ENCODE measurements at places on chromosomes 3 and 15. TPM values are rescaled to one million over a fixed set of nuclear protein-coding genes. Genes with fewer than 3 reads are reported as not detected.
A peak's percentile ranks its signal among the peaks of the same experiment; 100 is the strongest.

DNA sequence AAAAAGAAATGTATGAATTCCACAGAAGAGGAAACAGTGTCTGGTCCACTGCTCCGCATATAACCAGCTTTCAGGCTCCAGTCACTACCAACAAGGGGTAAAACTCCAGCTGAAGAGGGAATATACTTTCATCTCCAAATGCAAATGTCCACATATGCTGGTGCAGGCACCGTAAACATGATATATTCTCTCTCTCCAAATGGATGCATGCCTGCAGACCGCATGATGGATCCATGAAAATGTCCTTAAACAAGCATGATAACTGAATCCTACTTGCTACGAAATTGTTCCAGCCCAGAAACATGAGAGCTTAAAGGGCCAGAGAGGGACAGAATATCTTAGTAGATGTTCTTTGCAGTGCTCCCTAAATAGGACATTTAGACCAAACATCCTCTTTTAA, 150.3 kb upstream of the FEZF2 start:
- no peak overlapping the region for H3K27ac ChIP-seq
- no peaks in the 10 kb centered on the region for H3K4me1 ChIP-seq
- no peaks in the 10 kb centered on the region for H3K27me3 ChIP-seq
- DNase-seq, result no peak
- no peak overlapping the region for H3K4me3 ChIP-seq
- no peaks in the 10 kb centered on the region for H3K36me3 ChIP-seq

DNA sequence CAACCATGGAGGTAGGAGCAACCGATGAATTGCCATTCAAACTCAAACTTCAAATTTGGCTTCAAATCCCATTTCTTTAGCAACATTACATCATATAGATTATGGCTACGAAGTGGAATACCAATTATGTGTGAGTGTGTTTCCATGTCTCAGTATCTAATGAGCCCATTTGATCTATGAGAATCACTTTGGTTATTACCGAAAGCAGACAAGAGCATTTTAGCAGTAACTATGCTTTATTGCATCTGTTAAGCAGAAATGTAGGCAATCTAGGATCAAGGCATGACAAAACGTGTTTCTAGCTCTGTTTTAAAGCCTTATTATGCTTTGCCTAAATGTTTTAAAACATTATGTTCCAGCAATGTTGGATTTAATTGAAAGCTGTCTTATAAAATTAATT, 581.9 kb upstream of the TGFBR2 start:
- H3K36me3 ChIP-seq, result no peaks in the 10 kb centered on the region
- no peaks in the 10 kb centered on the region for H3K27me3 ChIP-seq
- H3K4me1 ChIP-seq, result peaks cover 6% of the 10 kb centered on the region
- H3K27ac ChIP-seq, result no peak overlapping the region

GRCh38 chr3:179196098-179196497, 47.9 kb downstream of the PIK3CA start:
- peaks cover 3% of the 10 kb centered on the region for H3K4me1 ChIP-seq
- H3K4me3 ChIP-seq, result no peak overlapping the region
- DNase-seq, result no peak

GRCh38 chr3:54137311-54137710, 15.0 kb downstream of the CACNA2D3 start:
- no peaks in the 10 kb centered on the region for H3K36me3 ChIP-seq
- H3K4me3 ChIP-seq, result no peak overlapping the region
- no peak for DNase-seq
- peaks cover 3% of the 10 kb centered on the region for H3K27me3 ChIP-seq
- H3K4me1 ChIP-seq, result no peaks in the 10 kb centered on the region
- H3K27ac ChIP-seq, result no peak overlapping the region

GRCh38 chr15:67175643-67176071, 78.8 kb downstream of the AAGAB start:
- peak; percentile 45 for DNase-seq
- peaks cover 42% of the 10 kb centered on the region for H3K4me1 ChIP-seq
- H3K27ac ChIP-seq, result peak overlapping the region; percentile 70
- H3K4me3 ChIP-seq, result no peak overlapping the region
- no peaks in the 10 kb centered on the region for H3K36me3 ChIP-seq

GRCh38 chr3:4693620-4694019, 200.5 kb downstream of the ITPR1 start:
- DNase-seq, result no peak
- H3K27me3 ChIP-seq, result peaks cover 1% of the 10 kb centered on the region
- H3K4me1 ChIP-seq, result peaks cover 4% of the 10 kb centered on the region
- H3K4me3 ChIP-seq, result no peak overlapping the region
- H3K27ac ChIP-seq, result no peak overlapping the region

DNA sequence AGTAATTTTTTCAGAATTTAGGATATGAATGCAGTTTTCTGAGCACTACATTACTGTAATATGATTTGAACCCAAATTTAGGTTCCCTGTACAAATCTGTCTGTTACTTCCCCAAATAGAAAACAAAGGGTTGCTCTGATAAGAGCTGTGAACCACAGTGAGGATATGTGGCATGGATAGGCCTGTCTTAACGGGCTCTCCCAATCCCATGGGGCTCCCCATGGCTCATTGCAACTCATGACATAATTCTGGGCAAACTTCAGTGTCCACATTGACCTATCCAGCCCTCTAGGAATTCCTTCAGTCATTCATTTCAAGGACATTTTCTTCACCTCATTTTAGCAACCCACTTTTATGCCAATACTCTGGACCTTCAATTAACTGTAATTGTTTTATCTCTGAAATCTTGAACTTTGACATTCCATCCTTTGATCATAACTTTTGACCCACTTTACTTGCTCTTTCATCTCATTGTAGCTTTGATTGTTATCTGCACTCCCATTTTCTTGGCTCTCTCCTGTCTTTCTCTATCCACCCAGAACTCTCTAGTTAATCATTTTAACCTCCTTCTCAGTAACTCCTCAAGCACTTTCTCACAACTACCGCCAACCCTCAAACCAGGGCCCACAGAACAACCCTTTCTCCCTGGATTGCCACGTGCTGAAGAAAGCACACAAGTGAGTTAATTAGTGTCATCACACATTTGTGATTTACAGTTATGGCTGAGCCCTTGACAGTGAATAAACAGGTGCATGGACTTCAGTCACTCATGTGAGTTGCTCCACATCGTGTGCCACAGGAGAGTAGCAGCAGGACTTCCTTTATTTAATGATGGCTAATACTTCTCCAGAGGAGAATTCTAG, 94.9 kb upstream of the AADACL2 start:
- no peaks in the 10 kb centered on the region for H3K36me3 ChIP-seq
- H3K27me3 ChIP-seq, result peaks cover 2% of the 10 kb centered on the region
- DNase-seq, result no peak
- no peaks in the 10 kb centered on the region for H3K4me1 ChIP-seq
- H3K27ac ChIP-seq, result no peak overlapping the region

GRCh38 chr15:36430726-36431265, 148.6 kb upstream of the CDIN1 start:
- H3K27ac ChIP-seq, result no peak overlapping the region
- no peak for DNase-seq
- H3K27me3 ChIP-seq, result peaks cover 2% of the 10 kb centered on the region

DNA sequence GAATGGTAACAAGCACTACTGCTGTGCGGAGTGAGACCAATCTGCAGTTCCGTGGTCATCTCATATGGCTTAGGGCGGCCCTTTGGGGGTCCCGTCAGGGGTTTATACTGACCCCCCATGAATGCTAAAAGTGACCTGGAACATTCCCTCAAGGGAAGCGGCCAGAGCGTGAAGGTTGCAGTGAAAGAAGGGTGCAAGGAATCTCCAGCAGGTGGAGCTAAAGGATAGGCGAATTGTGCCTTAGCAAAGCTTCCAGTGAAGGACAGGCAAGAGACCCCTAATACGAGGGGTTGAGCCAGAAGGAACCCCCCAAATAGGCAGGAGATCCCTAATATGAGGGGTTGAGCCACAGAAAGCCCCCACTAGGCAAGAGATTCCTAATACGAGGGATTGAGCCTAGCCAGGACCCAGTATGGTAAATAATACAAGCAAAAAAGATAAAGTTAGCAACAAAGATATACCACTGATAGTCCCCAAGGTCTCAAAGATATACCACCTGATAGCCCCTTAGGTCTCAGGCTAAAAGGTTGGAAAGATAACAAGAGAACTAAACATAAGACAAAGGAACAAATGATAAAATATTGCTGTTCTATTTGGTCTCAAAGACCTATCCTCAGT, 32.8 kb downstream of the ZNF589 start:
- no peak overlapping the region for H3K27ac ChIP-seq
- H3K4me3 ChIP-seq, result no peak overlapping the region
- DNase-seq, result peak; percentile 68
- peaks cover 6% of the 10 kb centered on the region for H3K27me3 ChIP-seq
- H3K36me3 ChIP-seq, result peaks cover 41% of the 10 kb centered on the region

DNA sequence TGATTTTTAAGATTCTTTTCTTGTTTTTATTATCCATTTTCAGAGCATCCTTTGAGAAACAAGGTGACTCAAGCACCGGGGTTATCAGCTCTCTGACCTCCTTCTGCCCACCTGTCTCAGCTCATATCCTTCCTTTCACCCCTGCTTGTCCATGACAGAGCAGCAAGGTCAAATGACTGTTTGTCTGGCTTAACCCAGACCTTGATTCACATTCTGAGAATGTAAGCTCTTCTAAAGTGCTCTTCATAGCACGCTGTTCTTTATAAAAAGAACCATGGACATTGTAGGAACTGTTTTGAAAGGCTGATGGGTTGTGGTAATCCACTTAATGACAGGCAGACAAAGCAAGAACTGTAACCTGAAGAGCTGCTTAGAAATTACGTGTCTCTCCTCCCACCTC, 122.5 kb downstream of the CHST2 start:
- no peak for DNase-seq
- H3K27me3 ChIP-seq, result peaks cover 8% of the 10 kb centered on the region
- no peak overlapping the region for H3K27ac ChIP-seq
- peaks cover 9% of the 10 kb centered on the region for H3K4me1 ChIP-seq

- H3K4me3 ChIP-seq, result no peak overlapping the region
- H3K27me3 ChIP-seq, result peaks cover 7% of the 10 kb centered on the region
- DNase-seq, result no peak
- no peaks in the 10 kb centered on the region for H3K36me3 ChIP-seq
- no peak overlapping the region for H3K27ac ChIP-seq
Observed at GRCh38 chr3:172036541-172037215, 2.7 kb upstream of the FNDC3B start.

DNA sequence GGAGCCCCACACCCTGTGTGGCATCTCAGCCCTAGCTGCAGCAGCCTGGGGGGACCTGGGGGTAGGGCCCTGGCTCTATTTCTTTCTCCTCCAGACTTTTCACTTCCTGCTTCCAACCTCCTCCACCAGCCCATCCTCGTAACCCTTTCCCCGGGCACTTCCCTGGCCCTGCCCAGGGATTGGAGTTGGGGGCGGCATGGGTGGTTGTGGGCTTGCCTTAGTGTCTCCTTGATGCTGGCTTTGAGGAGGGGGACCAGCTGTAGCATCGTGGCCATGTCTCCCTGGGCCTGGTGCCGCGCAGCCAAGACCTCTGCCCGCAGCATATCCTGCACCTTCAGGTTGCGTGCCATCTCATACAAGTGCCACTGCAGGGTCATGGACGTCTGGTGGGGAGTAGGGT, 28.1 kb downstream of the CYP11A1 start:
- no peak overlapping the region for H3K4me3 ChIP-seq
- H3K36me3 ChIP-seq, result peaks cover 4% of the 10 kb centered on the region
- H3K27ac ChIP-seq, result no peak overlapping the region
- H3K4me1 ChIP-seq, result peaks cover 9% of the 10 kb centered on the region
- peaks cover 14% of the 10 kb centered on the region for H3K27me3 ChIP-seq

DNA sequence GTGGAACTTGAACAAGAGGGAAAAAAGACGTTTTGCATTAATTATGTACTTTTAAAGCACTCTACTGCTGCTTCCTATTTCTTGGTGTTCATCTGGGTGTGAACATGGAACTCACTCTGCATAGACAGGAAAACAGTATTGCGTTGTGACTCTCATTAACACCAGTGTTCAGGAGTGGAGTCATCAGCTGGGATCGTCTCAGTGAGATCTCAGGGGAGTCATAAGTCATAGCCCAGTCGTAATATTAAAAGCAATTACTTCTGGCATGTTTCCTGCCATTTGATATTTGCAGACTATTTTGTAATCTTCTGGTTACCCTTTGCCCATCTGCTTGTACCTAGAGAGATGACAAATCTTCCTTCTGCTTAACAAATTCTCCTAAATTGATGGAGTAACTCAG, 462.0 kb upstream of the ATP11B start:
- no peak overlapping the region for H3K4me3 ChIP-seq
- H3K4me1 ChIP-seq, result no peaks in the 10 kb centered on the region
- DNase-seq, result no peak
- H3K27me3 ChIP-seq, result no peaks in the 10 kb centered on the region
- H3K36me3 ChIP-seq, result no peaks in the 10 kb centered on the region
- no peak overlapping the region for H3K27ac ChIP-seq

- H3K36me3 ChIP-seq, result no peaks in the 10 kb centered on the region
- no peak overlapping the region for H3K4me3 ChIP-seq
- DNase-seq, result no peak
- H3K4me1 ChIP-seq, result peaks cover 8% of the 10 kb centered on the region
Observed at GRCh38 chr15:86021281-86022264, 58.1 kb upstream of the AGBL1 start.

DNA sequence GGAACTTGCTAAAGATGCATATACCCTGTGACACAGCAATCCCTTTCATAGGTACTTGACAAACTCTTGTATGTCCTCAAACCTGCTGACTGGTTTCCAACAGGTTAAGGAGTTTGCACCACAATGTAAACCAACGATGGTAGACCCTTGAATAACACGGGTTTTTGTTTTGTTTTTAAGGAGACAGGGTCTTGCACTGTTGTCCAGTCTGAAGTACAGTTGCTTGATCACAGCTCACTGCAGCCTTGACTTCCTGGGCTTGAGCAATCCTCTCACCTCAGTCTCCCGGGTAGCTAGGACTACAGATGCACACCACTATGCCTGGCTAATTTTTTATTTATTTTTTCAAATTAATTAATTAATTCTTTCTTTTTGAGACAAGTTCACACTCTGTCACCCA, 23.3 kb downstream of the SIN3A start:
- peaks cover 9% of the 10 kb centered on the region for H3K4me1 ChIP-seq
- DNase-seq, result no peak
- H3K36me3 ChIP-seq, result peaks cover 6% of the 10 kb centered on the region
- no peaks in the 10 kb centered on the region for H3K27me3 ChIP-seq
- no peak overlapping the region for H3K4me3 ChIP-seq

The PP2D1 gene
- total RNA-seq, result not detected

The UBR1 gene
- 20.8 TPM for total RNA-seq

The IL17RB gene
- total RNA-seq, result 0.33 TPM

The ZNF662 gene
- total RNA-seq, result 1.4 TPM

The C3orf85 gene
- total RNA-seq, result not detected
